ENCODE measurements at places on chromosomes 7 and 10. TPM values are rescaled to one million over a fixed set of nuclear protein-coding genes. Genes with fewer than 3 reads are reported as not detected.

Gene HOXA5
- 23.9 TPM for total RNA-seq

Gene MMD2
- total RNA-seq: not detected

Gene ELAPOR2
- 1.3 TPM for total RNA-seq

Gene CRTAC1
- total RNA-seq: not detected

Gene WDR86
- not detected for total RNA-seq

Gene DOCK4
- 14.2 TPM for total RNA-seq

Gene FKBP6
- total RNA-seq: not detected

Gene ZNF853
- total RNA-seq: 3.3 TPM

Gene SPDYE1
- total RNA-seq: not detected

Gene HMX3
- not detected for total RNA-seq

Gene OPN4
- not detected for total RNA-seq

Gene CHST3
- total RNA-seq: 10.6 TPM

Gene PAPOLB
- under 0.01 TPM for total RNA-seq

Gene CHN2
- total RNA-seq: not detected

Gene AKR1B15
- not detected for total RNA-seq

Gene GFRA1
- 8.6 TPM for total RNA-seq

Gene MOGAT3
- not detected for total RNA-seq

Gene RASA4
- 3.3 TPM for total RNA-seq

Gene VIPR2
- total RNA-seq: not detected

Gene PNLIPRP1
- total RNA-seq: not detected

Gene SLC39A12
- total RNA-seq: not detected

Gene RNF148
- total RNA-seq: not detected

Gene MSMB
- not detected for total RNA-seq

Gene CPN1
- not detected for total RNA-seq

Gene OGDHL
- 0.18 TPM for total RNA-seq

Gene CNTNAP2
- not detected for total RNA-seq

Gene ENKUR
- not detected for total RNA-seq

Gene CCZ1
- total RNA-seq: 28.7 TPM

Gene ZWINT
- 52.0 TPM for total RNA-seq

Gene IFIT1B
- not detected for total RNA-seq

Gene PTER
- 6.9 TPM for total RNA-seq

Gene GJD4
- total RNA-seq: not detected

Gene NKX2-3
- not detected for total RNA-seq

Gene TNKS2
- 41.4 TPM for total RNA-seq

Gene OR13A1
- total RNA-seq: not detected

Gene C10orf67
- 0.18 TPM for total RNA-seq

Gene HOXA1
- 0.83 TPM for total RNA-seq

Gene LIPN
- not detected for total RNA-seq

Gene TMEM225B
- total RNA-seq: 0.54 TPM

Gene CYP3A4
- not detected for total RNA-seq

Gene LIPJ
- not detected for total RNA-seq

Gene SCD
- 49.2 TPM for total RNA-seq

Gene ADCYAP1R1
- total RNA-seq: not detected

Gene CTAGE15
- total RNA-seq: not detected

Gene ZNF425
- total RNA-seq: 2.8 TPM

Gene PBLD
- 5.7 TPM for total RNA-seq

Gene WNT8B
- total RNA-seq: not detected

Gene SPACDR
- 1.1 TPM for total RNA-seq

Gene DPCD
- 59.1 TPM for total RNA-seq

Gene FAM180A
- total RNA-seq: 1.4 TPM

Gene CLDN3
- total RNA-seq: not detected

Gene GRM3
- not detected for total RNA-seq

Gene INPP5F
- 29.6 TPM for total RNA-seq
